ENCODE measurements at places on chromosomes 12 and 14. TPM values are rescaled to one million over a fixed set of nuclear protein-coding genes. Genes with fewer than 3 reads are reported as not detected.

The CLEC6A gene
- total RNA-seq, result not detected

The INHBC gene
- total RNA-seq, result not detected

DNA sequence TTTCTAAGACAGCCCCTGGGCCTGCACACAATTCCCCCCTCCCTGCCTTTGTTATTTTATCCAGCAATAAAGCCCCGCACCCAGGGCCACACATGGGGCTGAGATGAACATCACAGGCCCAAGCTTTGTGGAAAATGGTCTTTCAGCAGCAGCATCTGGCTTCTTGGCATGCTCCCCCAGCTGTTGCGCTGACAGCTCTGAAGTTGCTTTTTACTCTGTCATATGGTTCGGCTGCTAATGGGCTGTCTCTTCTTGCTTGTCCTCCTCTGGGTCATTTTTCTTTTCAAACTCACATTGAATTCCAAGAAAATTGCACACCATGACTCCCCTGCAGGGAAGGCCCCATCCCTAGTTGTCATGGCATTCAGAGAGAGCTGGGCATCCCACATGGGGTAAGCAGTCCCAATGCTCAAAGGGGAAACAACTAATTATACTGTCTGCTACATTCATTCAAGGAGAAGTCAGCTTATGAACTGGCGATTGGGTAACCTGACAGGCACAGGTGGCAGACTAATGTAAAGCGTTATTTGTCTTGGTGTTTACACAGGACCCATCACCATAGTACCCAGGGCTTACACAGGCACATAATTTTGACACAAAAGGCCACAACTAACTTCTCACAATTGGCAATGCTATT lies 74.0 kb upstream of the CDKN3 start:
- DNase-seq, result no peak
- no peak overlapping the region for H3K4me3 ChIP-seq
- H3K27ac ChIP-seq, result no peak overlapping the region

The A2M gene
- 281 TPM for total RNA-seq

- H3K27ac ChIP-seq, result no peak overlapping the region
- DNase-seq, result no peak
- H3K4me3 ChIP-seq, result no peak overlapping the region
- H3K36me3 ChIP-seq, result no peaks in the 10 kb centered on the region
These were observed 103.4 kb downstream of the EFCAB11 start for GRCh38 chr14:89851106-89851505.

- H3K4me3 ChIP-seq, result no peak overlapping the region
- no peak overlapping the region for H3K27ac ChIP-seq
- no peak for DNase-seq
- no peaks in the 10 kb centered on the region for H3K27me3 ChIP-seq
These were observed 54.3 kb downstream of the PLCZ1 start for GRCh38 chr12:18683327-18684013.

The ERBB3 gene
- total RNA-seq, result 0.48 TPM

The RNASE7 gene
- not detected for total RNA-seq

- DNase-seq, result no peak
- no peaks in the 10 kb centered on the region for H3K36me3 ChIP-seq
- no peaks in the 10 kb centered on the region for H3K4me1 ChIP-seq
These were observed 46.8 kb downstream of the TMEM30B start for GRCh38 chr14:61234215-61234916.

GRCh38 chr12:57089271-57090245 lies 644 bp downstream of the NAB2 start:
- no peaks in the 10 kb centered on the region for H3K27me3 ChIP-seq
- no peak for DNase-seq

The ATL1 gene
- 23.7 TPM for total RNA-seq

DNA sequence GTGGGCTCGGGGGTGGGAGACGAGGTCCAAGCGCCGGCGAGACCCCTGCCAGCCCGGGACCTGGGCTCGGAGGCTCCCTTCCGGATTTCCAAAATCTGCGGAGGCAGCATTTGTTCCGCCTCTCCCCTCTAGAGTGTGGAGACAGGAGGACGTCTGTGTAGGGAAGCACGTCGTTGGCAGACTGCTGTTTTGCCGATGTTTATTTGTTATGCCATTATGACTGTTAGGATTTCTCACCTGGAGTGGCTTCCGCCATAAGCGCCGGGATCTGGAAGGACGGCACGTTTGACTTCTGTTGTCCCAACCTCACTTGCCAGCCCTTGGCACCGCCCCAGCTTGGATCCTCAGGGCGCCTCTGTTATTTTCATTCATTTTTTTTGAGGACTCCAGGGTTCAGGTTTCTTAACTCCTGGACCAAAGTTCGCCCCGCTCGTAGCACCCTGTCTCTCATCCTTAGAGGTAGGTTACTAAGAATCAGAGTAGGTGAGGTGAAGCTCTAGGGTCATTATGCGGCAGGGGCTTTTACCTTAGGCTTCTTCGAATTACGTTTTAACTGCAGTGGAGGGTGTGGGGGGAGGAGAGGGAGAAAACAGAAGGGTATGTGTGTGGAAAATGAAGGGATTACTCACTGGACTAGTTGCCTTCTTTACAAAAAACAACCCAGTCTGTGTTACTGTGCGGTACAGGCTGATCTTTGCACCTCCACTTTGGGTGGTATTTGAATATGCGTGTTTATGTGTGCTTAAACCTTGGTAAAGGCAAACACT lies 547 bp upstream of the PYGL start:
- peak overlapping the region; percentile 83 for H3K27ac ChIP-seq
- peak overlapping the region; percentile 84 for H3K4me3 ChIP-seq
- no peaks in the 10 kb centered on the region for H3K36me3 ChIP-seq
- DNase-seq, result peak; percentile 61
- H3K27me3 ChIP-seq, result no peaks in the 10 kb centered on the region

The NEDD8 gene
- total RNA-seq, result 118 TPM

- H3K27ac ChIP-seq, result no peak overlapping the region
- H3K4me3 ChIP-seq, result no peak overlapping the region
- H3K36me3 ChIP-seq, result no peaks in the 10 kb centered on the region
- H3K4me1 ChIP-seq, result no peaks in the 10 kb centered on the region
- no peaks in the 10 kb centered on the region for H3K27me3 ChIP-seq
These were observed 25.7 kb downstream of the JKAMP start for GRCh38 chr14:59510001-59510400.

- H3K27ac ChIP-seq, result no peak overlapping the region
- H3K36me3 ChIP-seq, result no peaks in the 10 kb centered on the region
- no peaks in the 10 kb centered on the region for H3K27me3 ChIP-seq
- DNase-seq, result no peak
- no peak overlapping the region for H3K4me3 ChIP-seq
These were observed 79.6 kb downstream of the PITPNM2 start for GRCh38 chr12:123071099-123071800.

The ESPL1 gene
- total RNA-seq, result 1.3 TPM

GRCh38 chr14:105889666-105890473 lies 363.5 kb downstream of the TMEM121 start:
- H3K27me3 ChIP-seq, result no peaks in the 10 kb centered on the region
- no peaks in the 10 kb centered on the region for H3K36me3 ChIP-seq
- DNase-seq, result no peak
- H3K4me3 ChIP-seq, result no peak overlapping the region
- H3K27ac ChIP-seq, result no peak overlapping the region

DNA sequence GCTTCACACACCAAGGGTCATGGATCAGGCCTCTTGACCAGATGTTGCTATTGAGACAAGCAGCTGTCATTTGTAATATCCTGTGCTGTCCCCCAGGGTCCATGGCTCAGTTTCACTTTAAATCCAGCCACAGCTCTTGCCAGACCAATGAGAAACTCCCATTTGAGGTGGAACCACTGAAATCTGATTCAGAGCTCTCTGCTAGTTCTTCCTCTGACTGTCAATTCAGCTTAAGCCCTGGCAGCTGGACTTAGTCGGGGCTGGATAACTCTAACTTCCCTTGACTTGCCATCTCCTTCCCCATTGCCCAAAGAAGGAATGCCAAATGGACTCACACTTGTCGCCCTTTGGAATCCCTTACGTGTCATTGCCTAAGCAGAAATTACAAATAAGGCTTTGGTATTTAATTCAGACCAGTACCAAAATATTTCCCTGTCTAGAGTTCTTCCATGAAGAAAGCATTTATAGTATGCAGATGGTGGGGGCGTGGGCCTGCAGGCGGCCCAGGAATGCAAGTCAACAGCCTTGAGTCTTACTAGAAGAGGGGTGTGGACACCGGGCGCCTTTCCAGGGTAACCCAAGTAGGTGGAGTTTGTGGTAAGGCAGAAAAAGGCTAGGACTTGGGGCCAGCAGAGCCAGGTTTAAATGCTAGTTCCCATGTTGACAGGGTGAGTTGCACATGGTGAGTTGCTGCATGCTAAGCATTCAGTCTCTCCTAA lies 96.9 kb upstream of the TMPO start:
- DNase-seq, result peak; percentile 82
- H3K27ac ChIP-seq, result peak overlapping the region; percentile 88
- H3K27me3 ChIP-seq, result no peaks in the 10 kb centered on the region
- H3K36me3 ChIP-seq, result no peaks in the 10 kb centered on the region
